ENCODE measurements at places on chromosomes 5 and 9. TPM values are rescaled to one million over a fixed set of nuclear protein-coding genes. Genes with fewer than 3 reads are reported as not detected.

DNA sequence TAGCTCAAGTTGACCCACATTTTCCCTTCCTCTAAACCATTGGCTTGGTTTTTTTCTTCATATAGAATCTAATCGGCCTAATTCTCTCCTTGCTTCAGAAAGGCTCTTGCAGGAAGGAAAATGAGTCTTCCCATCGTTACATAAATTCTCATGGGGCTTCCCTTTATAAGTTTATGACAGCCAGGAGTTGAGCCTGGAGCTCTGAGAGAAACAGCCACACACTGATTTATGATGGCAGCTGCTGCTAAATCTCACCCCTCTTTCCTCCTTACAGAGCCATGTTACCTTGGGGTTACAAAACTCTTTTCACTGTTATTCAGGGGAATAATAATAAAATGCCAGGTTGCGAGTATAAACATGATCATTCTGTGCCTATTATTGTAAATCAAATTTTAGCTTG, 5.2 kb upstream of the RNF14 start:
- no peak for DNase-seq

DNA sequence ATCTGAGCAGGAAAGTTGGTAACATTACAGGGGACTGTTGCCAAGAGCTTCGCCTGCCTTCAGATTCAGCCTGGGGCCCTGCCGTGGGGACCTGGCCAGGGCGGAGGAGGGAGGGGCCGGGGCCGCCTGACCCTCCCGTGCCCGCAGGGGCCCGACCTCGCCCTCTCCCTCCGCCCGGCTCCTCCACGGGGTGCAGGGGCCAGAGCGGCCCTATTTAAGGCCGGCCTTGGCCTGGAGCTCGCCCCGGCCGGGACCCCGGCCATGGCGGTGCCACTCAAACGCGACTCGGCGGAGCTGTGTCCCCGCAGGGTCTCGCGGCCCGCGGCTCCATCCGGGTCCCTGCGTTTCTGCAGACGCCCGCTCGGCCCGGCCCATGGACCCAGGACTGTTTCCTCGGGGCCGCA, 757 bp downstream of the TMEM250 start:
- DNase-seq: no peak

- no peak for DNase-seq
Observed at GRCh38 chr5:25029004-25029403, 384.2 kb upstream of the CDH10 start.

DNA sequence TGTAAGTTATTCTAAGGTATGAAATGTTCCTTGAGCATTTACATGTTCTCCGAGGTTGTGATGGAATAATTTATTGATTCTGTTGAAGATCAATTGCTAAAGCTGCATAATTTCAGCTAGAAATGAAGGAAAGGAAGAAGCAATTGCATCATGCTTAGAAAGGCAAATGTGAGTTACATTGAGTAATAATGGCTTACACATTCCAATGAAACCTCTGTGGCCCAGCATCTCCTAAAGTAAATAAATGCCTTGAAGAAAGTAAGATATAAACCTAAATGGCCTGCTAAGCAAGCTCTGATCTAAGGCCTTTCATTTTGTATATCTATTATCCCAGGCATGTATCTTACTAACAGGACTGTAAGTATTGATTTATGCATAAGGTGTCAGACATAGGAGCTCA, 677.3 kb upstream of the RGMB start:
- no peak for DNase-seq

ANKRD34B gene
- not detected for total RNA-seq

SPATA31C1 gene
- not detected for total RNA-seq

- no peak for DNase-seq
Observed at GRCh38 chr5:54249210-54250028, 61.0 kb downstream of the ARL15 start.

DNA sequence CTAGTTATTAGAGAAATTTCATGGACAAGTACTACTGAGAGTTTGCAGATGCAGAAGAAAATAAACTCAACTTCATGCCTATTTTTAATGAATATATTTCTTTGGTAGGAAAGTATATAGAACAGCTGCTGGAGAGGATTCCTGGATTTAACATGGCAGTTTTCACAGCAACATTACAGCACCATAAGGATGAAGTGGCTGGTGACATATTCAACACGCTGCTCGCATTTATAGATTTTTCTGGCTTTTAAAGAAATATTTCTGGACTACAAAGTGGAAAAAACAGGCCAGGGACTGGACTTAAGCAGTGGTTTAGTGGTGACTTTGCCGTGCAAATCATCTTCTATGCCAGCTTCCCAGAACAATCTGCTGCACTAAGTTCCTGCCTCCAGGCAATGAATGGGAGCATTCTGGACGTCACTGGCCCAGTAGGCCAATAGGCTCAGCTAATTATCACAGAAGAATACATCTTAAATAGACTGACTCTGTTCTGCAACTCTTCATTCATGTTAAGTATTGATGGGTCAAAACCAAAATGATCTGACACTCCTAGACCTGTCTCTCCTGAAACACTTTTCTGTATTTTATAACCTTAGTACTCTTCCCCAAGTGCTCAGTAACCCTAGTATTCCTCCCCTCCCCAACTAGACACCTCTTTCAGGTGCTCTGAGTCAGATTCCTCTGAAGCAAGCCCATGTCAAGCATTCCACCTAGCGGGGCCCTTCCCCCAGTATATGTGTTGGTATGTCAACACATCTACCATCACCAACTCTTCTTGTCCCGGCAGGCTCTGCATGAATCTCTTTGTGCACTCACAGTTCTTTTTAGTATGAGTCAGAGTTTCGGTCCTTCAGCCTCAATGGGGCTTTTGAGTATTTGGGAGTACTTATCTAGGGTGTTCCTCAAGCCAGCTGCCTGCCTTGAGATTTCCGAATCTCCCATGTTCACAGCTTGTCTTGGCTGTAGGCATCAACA, 625.5 kb downstream of the CHSY3 start:
- DNase-seq: no peak

IL31RA gene
- total RNA-seq: 0.80 TPM

STK32A gene
- total RNA-seq: not detected

DNA sequence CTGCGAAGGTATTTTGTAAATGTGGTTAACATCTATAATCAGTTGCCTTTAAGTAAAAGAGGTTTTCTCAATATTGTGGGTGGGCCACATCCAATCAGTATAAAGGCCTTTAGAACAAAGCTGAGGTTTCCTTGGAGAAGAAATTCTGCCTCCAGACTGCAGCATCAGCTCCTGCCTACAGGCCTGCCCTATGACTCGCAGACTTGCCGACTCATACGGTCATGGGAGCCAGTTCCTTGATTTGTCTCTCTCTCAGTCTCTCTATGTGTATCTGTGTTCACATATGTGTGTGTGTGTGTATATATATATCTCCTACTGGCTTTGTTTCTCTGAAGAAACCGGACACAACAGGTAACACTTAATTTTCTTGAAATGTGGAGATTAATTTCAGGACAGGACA, 45.3 kb downstream of the SLC36A1 start:
- no peak for DNase-seq

- no peak for DNase-seq
Observed at GRCh38 chr5:17359451-17360011, 138.5 kb upstream of the TAF11L2 start.

GRCh38 chr5:139662617-139663016, 14.5 kb downstream of the CXXC5 start:
- DNase-seq: no peak

DNA sequence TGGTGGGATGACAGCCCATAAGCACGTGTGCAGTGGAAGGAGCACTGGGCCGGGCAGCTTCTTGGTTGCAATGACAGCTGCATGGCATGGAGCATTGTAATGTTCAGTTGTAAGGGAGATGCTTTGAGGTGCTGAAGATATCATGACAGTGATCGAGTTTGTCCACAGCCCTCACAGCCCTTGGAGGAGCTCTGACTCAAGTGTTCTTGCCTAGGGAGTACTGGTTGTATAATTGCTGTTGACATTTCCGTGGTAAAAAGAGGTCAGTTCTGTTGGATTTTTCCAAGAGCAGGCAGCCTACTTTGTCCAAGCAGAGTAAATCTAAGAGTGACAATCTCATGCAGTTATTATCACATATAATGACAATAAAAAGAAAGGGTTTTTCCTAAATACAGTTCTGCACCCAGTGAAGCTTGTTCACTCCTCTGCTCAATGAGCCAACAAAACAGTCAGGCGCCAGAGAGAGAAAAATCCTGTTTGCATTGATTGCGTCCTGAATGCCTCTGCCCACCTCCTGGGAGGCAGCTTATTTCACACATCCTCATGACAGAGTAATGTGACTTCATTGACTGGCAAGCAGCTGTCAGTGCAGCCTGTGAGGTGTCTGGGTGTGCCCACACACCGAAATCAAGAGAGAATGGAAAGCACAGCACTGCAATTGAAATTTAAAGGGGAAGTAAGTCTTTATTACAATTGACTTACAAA, 248.0 kb downstream of the NTRK2 start:
- no peak for DNase-seq

NPR3 gene
- not detected for total RNA-seq

ALDH1A1 gene
- total RNA-seq: not detected

GRCh38 chr9:126506361-126507317, 107.1 kb upstream of the LMX1B start:
- no peak for DNase-seq

DNA sequence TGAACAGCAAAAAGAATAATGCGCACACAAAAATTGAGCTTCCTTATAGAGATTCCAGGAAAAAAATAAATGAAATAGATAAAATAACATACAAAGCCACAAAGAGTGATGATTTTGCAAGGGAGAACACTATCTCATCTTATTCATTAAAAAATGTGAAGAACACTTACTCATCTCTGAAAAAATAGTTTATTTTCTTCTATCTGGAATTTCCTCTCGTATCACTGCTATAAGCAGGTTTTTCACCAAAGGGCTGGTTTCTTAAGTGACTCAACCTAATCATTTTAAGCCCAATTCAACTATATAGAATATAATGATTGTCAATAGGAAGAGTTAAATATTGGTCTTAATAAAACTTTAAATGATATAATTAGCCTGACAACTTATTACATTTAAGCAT, 504.9 kb downstream of the NR2F1-AS1 start:
- DNase-seq: no peak

DNA sequence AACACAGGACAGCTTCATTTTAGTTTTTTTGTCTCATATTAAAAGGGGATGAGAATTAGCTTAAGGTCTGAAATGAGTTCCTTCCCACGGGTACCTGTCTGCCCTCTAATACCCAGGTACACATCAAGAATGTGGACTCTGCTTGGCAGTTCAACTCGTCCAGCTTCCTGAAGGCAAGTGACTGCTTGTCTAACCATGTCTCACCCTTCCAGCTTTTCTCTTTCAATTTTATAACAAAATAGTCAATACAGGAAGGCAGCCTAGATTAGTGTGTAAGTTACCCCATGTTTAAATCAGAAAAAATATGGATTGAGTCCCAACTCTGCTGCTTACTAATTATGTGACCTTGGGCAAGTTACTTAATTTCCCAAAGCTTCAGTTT, 50.5 kb upstream of the C5orf46 start:
- DNase-seq: no peak

OR1J2 gene
- not detected for total RNA-seq

ADAMTS13 gene
- total RNA-seq: 1.2 TPM

DNA sequence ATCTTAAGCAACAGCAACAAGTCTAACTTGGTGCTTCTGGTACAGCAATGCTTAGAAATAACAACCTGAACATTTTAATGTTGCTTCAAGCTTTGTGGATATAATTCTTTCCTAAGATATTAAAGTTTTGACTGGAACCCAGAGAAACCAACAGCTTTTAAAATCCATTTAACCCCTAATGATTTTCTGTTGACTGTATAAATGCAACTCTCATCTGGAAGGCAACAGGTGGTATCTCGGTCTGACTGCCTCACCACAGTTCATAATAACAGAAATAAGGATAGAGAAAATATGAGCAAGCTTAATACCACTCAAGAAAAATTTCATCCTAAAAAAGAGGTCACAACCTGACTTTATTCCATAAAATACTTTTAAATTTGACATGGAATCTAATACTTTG, 116.9 kb downstream of the HOMER1 start:
- no peak for DNase-seq

DNA sequence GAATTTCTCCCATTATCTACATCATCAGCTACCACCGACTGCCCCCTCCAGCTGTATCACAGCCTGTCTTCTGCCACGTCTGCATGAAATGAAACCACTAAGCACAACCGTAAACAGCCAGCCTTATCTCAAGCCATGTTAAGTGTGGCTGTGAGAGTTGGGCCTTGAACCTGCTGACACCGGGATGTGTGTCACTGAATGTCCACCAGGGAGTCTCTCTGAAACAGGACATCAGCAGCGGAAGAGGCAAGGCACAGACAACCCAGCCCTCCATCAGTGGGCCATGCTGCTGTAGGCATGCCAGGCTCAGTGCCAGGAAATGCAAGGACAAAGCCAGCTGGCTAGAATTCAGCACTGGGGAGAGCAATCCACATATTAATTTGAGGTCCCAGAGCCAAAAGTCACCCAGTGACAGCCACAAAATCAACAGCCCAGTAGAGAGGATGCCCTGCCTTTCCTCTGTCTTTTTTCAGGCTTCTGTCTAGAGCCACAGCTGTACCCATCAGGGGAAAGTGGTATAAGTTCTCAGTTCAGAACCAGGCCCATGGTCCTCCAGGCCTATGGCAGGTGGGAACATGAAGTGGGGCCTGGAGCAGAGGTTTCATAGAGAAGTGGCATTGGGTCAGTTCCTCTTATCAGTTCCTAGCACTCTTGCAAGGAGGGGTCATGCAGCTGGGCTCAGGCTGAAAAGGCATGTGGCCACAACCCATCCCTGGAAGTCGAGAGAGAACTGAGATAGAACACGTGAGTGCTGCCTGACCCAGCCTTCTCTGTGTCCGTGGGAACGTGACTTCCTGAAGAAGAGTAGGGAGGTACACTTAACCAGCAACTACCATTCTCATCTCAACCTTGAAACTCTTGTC, 199.4 kb downstream of the ESM1 start:
- no peak for DNase-seq

DNA sequence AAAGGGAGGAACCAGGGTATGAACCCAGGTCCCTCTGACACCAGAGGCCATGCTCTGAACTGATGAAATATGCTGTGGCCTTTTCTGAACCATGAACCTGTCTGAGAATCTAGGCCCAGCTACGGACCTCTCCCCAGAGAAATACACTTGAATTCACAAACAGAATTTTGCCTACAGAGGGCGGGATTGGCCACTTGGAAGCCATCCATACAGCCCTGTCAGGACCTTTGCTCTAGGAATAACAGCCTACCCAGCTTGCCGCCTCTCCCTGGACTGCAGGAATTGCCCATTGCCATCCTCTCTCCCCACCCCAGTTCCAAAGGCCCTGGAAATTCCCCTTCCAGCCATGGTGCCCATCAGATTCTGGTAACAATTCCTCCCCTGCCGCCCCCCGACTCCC, 26.6 kb downstream of the MORN5 start:
- no peak for DNase-seq

DNA sequence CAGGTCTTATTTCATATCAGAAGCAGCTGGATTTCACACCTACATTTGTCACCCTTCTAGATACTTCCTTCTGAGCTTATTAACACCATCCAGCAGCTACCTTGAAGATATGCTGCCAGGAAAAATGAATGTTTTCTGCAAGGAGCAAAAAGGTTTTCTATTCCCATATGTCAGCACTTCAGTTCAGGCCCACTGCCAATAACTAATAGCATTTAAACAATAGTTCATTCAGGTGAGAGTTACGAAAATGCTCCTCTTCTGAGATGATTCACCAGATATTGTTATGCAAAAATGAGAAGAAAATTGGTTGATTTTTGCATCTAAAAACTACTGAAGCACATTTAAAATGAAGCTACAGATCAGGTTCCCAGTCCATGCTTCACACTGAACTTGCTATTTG, 56.4 kb upstream of the ISL1 start:
- DNase-seq: no peak

GLRA1 gene
- total RNA-seq: not detected

GRCh38 chr5:59416451-59416850, 477.1 kb downstream of the PDE4D start:
- no peak for DNase-seq

All from activated T-helper 1 cell treated with anti-CD3 and anti-CD28 coated beads, Interleukin-12 subunit alpha, Interleukin-12 subunit beta, Interleukin-2, Interleukin-4 antibody, amounts not matched to agents 30 ng/mL and 10 ng/mL and 1 ng/mL, durations not matched to agents 14 hours and 24 hours and 36 hours (primary cell).